ENCODE measurements at places on chromosomes 12 and 14. TPM values are rescaled to one million over a fixed set of nuclear protein-coding genes. Genes with fewer than 3 reads are reported as not detected.
A peak's percentile ranks its signal among the peaks of the same experiment; 100 is the strongest.

- DNase-seq = no peak
Observed at GRCh38 chr12:107537464-107538119, 148.0 kb upstream of the PWP1 start.

- DNase-seq = peak; percentile 35
Observed at GRCh38 chr12:30822385-30823155, 67.8 kb upstream of the CAPRIN2 start.

DNA sequence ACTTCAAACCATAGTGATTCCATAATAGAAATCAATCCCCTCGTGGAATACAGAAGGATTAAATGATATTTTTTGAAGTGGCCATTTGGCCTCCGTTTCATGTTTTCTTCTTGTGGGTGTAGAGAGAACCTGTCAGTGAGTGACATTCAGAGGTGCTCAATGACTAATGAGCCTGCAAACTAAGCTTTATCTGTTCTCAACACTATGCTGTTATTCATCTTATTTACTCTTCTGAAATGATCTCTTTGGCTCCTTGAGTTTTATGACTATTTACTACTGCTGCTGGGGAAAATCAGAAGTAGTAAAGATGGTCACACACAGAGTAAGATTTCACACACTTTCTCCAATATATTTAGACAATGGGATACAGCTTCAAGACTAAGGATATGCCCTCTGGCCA, 30.4 kb downstream of the ATP2B1 start:
- no peak for DNase-seq

GRCh38 chr14:85159726-85160125, 370.2 kb upstream of the FLRT2 start:
- DNase-seq = no peak

- no peak for DNase-seq
Observed at GRCh38 chr14:68225321-68225720, 405.7 kb downstream of the RAD51B start.

GRCh38 chr12:113537751-113538087, 66.0 kb upstream of the LHX5 start:
- DNase-seq = no peak

DNA sequence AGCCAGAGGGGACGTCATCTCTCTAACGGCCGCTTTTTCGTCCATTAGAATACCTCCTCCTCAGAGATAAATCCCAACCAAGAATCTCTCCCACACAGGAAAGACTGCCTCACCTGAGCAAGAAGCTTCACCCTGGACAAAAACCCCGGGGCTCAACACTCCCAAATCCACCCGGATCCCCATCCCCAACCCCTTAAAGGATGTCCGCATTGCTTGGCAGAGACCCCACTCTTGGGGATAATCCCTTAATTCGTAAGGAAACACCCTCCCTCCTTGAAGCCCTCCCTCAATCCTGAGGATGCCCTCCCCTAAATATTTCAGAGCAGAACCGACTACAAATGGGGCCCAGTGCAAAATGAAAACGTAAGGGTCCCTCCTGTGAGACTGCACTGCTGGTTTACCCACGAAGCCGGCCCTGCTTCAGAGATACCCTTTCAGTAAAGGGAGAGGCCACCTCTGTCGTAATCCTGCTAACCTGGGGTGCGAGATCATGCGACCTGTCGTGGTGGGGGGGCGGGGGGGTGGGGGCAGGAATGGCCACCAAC, 655 bp upstream of the DYNLL1 start:
- no peak for DNase-seq

DNA sequence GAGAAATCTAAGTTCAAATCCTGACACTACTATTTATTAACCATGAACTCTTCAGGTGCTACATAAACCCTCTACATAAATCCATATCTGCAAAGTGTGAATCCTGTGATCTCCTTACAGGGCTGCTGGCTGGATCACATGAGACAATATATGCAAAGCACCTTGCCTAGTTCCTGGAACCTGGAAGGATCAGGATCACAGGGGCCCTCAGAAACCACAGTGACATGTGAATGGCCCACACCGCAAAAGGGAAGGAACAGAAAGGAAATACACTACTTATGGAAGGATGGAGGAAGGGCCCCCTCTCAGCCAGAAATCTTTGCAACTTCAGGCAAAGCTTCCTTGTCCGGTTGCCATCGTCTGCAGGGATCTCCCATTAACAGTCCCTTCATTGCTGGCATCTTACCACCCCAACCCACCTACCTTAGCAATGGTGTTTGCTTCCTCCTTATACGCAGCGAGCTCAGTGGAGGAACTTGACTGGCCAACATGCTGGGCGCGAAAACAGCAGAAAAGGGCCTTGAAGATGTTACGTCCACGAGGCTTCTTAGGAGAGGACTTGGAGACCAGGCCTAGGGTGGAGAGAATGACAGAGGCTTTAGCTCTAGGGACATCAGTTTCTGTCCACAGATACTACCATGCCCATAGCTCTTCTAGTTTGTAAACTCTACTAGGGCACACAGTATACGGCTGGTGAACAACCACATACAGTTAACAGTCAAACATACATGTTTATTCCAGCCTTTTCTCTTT, 10.7 kb upstream of the AVIL start:
- DNase-seq = no peak

DNA sequence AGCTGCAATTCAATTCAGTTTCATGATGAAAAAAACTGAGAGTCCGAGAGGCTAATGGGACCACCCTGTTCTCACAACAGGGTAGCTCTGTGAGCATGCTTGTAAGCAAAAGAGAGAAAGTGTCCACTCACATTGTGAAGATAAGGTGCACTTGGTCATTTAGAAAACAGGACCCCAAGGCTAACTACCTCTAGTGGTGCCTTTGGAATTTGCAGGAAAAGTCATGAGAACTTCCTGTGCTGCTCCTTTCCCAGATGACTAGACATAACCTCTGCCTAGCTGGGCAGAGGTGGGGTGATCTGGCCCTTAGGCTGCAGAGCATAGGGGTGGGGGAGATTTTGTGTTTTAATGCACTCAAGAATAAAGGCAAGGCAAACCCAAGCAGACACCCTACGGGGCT, 118.9 kb downstream of the STAB2 start:
- no peak for DNase-seq

- no peak for DNase-seq
Observed at GRCh38 chr12:4742416-4742970, 22.3 kb downstream of the GALNT8 start.

Gene AEBP2
- total RNA-seq = 45.8 TPM

Gene OR6C65
- total RNA-seq = not detected

Gene GLIPR1L1
- total RNA-seq = not detected

Gene INSM2
- not detected for total RNA-seq

Gene ZNF384
- total RNA-seq = 95.4 TPM

Gene STAT2
- 398 TPM for total RNA-seq
